Stimulated activated CD4-positive, alpha-beta T cell treated with anti-CD3 and anti-CD28 coated beads, Interleukin-1b, Interleukin-23, amount 100 ng/mL, for 1 hour (primary cell): ENCODE measurements at places on chromosomes 6 and 20.

GRCh38 chr6:1596088-1596852 is 13.4 kb upstream of the FOXC1 start:
- peak; percentile 49 for DNase-seq

DNA sequence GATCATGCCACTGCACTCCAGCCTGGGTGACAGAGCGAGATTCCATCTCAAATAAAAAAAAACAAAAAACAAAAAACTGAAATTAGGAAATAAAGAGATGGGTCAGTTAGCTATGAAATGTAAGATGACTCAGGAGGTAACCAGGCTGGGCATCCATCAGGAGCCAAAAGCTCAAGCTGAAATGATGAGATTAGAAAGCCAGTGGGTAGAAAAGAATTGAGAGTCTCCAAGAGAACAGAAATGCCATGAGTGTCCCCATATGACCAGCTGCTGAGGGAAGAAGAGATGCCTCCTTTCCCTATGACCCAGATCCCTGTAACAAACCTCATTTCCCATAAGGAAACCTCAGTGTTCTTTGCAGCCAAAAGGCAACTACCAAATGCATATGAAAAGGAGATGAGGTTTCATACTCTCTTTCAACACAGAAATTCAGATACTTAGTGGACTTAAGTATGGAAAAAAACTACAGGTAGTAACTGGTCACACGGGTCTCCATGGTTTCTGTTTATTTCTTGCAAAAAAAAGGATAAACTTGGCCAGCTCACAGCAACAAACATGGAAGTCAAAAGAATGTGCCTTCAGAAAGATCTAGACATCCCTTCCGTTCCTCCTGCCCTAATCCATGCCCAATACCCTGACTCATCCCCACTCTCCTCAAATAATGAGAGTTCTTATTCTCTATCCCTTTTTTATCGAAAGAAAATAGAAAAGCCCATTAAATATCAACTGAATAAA is 8.1 kb downstream of the ARHGAP18 start:
- DNase-seq, result no peak

GRCh38 chr6:108127826-108128225 is 38.0 kb upstream of the NR2E1 start:
- DNase-seq, result no peak

- DNase-seq, result no peak
Observed at GRCh38 chr6:4185846-4186245, 50.5 kb upstream of the ECI2 start.

DNA sequence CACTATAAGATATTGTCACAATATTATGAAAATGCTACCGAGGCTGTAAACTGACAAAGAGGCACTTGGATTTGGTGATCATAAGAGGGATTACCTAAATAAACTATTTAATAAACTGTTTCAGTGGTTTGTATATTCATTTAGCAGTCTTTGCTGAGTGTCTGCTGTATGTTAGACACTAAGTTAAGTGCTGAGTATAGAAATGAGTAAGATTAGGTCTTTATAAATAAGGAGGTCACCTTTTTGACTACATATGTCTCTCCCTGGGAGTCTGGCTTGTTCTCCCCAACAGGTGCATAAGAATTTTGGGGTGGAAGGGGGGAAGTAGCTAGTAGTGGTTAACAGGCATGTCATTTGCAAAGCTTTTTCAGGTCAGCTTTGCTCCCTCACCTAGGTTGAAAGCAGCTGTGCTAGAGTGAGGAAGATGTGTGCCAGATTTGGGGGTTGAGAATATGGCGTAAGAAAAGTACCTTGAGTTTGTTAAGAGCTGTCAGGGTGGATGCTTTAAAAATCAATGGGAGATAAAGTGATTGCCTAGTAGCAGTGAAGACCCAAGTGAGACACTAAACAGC is 246.3 kb downstream of the ZFAND3 start:
- no peak for DNase-seq

- peak; percentile 9 for DNase-seq
Observed at GRCh38 chr6:89117211-89118108, at the start of gene SRSF12. Gene SRSF12, minus strand, starts transcription at chr6:89118071. Its CDS starts 184 bp downstream, at chr6:89117887.

DNA sequence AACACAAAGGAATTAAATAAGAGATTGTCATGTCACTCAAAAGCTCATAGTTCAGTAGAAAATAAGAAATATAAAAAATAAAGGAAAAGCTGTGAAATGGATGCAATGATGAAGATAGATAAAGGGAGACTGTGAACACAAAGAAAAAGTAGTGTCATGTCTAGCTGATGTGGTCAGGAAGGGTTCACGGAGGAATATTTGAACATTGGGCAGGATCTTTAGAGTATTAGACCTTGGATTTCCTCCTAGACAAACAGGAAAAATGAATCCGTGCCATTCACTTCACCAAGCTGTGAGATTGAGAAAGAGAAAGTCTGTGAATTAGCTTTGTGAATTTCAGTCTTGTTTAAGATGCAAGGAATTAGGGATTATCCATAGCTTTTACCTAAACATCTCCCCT is 414.4 kb upstream of the PLCB4 start:
- no peak for DNase-seq

GRCh38 chr6:112539355-112539754 is 192.2 kb downstream of the RFPL4B start:
- DNase-seq, result no peak

GRCh38 chr6:100464903-100465700 is at the start of gene SIM1:
Gene SIM1, minus strand, starts transcription at chr6:100464921. Its CDS starts 1,453 bp downstream, at chr6:100463468.
- no peak for DNase-seq

DNA sequence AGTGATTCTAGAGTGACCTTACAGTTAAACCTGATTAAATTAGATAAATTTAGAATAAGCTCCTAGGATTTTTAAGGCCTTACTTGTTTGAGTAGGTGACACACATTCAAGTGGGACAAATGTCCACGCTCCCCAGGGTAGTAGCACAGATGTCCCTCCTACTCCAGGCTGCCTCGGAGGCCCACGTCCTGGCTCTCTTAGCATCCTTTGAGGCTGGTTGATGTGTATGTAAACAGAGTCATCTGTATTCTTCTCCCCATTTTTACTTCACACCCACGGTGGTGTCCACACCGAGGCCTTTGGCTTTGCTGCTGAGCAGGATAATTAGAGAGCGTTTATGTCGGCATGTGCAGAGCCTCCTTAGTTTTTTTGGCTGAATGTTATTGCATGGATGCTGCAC is 15.8 kb downstream of the ENTPD6 start:
- DNase-seq, result no peak

GRCh38 chr6:68726337-68726736 is 91.3 kb downstream of the ADGRB3 start:
- DNase-seq, result no peak

DNA sequence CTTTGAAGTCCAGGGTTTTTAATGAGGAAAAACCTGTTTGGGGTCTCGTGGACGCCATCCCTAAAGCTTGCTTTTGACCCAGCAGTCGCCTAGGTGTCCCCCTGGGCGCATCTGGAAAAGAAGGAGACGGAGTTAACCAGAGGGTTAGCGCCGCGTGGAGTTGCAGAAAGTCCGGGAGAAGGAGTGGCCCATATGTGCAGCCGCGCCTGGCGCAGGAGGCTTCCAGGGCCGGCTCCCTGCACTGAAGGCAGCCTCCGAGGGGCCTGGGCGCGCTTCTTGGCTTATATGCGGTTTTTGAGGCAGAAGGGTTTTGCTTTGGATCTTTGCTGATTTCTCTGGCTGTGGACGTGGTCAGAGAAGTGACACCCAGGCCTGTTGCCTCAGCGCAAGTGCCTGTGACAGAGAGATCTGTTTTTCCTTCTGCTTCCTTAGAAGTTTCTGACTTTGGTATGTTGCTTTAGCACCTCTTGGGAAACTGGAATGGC is 987 bp downstream of the TMEM181 start:
- DNase-seq, result no peak

- no peak for DNase-seq
Observed at GRCh38 chr20:57625181-57625958, 5.1 kb upstream of the ZBP1 start.

DNA sequence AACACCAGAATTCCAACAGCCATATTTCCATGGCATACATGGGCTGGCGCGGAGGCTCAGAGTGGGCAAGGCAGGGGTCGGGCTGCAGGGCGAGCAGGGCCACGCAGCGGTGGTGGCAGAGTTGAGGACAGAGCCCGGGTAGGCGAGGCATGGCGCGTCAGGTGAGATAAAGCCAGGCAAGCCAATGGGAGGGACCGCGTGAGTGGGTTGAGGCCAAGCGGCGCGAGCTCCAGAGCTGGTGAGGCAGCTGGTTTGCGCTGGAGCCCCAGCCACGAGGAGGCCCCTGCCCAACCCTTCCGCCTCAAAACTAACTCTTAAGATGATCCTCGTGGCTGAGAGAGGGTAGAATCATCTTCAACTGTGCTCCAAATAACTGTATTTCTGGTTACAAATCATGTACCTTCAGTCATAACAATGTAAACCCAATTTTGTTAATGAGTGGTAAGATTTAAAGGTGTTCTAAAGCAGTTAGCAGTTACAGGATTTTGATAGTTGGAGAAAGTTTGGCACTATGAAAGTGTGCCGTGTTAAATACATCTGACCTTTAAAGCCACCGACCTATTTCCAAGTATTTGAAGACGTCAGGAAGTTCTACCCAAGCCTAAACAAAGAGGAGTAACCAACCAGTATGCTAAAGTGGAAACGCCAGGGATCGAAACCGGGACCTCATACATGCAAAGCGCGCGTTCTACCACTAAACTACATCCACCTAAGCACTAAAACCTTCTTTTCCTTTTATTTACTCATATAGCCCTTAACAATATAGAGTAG is 107.9 kb downstream of the GPX5 start:
- no peak for DNase-seq

DNA sequence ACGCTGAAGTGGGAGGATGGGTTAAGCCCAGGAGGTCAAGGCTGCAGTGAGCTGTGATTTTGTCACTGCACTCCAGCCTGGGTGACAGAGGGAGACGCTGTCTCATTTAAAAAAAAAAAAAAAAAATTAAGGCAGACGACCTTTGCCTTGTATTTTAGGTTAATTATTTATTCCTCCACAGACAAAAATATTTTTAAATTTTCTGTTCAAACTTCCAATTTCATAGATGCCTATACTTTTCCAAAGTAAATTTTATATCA is 6.3 kb upstream of the SMIM28 start:
- DNase-seq, result no peak

- no peak for DNase-seq
Observed at GRCh38 chr6:158143700-158144099, 24.4 kb downstream of the SERAC1 start.

DNA sequence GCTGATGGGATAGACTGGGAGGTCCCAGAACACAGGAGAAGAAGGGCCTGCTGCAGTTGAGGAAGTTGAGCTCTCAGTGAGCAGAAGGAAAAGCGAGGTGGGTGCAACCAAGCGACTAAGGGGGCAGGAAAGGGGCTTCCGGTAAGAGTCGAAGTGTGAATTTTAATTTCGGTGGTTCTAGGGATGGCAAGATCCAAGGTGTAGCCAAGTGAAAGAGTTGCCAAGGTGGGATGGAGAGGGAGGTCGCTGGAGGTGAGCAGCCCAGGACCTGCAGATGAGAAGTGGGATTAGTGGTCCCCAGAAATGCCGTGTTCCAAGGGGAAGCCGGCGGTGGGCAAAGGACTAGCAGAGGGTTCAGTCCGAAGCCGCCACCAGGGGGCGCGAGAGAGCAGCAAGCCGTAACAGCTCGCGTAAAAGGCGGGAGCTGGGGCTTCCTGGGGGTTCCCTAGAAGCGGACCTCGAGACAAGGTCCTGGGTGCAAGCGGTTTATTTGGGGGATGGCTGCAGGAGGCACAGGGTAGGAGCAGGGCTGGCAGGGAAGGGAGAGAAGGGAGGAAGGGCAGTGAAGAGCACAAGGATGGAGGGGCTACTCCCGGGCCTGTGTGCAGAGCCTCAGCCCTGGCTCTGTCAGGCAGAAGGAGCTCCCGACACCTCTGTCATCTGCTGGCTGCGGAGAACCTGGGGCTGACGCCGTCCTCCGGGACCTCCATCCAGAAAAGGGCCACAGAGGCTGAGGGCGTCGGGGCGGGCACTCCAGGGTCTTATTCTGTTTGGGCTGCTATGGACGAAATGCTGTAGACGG is 103.6 kb downstream of the PAX1 start:
- no peak for DNase-seq

DNA sequence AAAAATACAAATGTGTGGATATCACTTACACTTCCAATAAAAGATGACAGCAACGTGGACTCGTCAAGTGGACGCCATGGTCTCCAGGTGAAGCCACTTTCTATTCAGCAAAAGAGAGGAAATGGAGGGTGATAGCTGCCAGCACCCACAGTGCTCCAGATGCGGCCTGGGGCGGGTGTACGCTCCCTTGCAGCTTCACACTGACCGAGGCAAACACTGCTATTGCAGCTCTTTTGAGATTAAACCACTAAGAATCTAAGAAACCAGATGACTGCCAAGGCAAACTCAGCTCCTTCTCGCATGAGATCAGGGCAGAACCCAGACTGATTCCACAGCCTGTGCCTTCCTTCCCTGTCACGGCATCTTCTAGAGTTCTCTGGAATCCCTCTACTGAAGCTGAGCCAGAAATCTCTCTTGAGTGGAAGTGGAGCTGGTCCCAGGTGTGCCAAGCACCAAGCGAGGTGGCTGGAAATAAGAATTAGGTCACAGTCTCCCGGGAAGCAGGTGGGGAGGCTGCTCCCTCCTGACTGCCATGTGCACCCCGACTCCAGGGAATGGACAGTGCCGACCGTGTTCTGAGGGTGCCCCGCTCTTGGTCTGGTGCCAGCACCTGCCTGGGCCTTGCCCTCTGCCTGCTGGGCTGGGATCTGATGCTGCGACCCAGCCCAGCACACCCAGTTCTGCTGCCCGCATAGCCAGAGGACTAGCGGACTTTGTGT is 90.1 kb upstream of the AFDN start:
- DNase-seq, result no peak

DNA sequence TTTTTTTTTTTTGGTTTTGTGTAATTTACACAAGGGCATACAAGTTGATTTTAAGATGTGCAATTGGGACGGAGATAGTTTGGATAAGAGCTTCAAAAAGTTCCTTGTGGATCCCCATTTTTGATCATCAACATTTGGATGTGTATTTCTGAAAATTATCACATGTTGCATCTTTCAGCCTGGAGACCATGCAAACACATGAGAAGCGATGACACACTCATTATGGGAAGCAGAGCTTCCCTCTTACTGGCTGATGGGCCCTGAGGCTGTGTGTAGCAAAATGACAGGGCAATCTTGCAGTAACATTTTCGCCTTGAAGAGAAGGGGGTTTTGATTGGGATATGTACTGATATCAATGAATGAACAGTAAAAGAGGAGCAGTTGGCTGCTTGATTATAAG is 22.0 kb upstream of the RIPK1 start:
- no peak for DNase-seq

DNA sequence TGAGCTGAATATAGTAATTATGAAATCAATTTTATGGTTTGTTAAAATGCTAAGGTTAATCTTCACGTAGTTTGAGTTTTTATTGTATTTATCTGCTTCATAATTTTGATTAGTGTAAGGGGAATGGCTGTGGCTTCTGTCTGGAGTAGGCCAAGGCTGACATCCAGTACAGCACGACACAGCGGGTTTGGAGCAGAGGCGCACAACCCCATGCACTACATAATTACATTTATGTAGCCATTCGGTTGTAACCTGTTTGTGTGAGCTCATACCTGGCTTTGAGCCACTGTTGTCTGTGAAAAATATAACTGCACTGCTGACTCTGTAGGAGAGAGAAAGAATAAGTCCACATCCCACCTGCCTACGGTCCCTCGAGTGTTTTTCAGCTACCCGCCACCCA is 615.5 kb downstream of the EYS start:
- DNase-seq, result no peak
